Epithelial cell of esophagus (primary cell): ENCODE measurements at places on chromosomes 16 and 17.

DNA sequence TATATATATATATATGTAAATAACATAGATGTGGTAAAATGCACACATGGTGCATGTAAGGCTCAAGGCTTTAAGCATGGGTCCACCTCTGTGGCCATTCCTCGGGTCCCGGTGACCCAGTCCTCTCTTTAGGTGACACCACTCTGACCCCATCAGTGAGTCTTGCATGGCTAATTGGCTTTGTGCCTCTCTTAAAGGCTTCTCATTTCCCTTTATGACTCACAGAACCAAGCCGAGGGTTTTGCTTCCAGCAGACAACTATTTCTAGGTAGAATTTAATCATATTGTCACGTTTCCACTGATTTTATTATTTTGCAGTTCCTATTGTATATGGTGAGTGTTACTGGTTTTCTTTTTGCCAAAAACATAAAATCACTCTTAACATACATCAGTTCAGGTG lies 59.7 kb downstream of the PLCG2 start:
- DNase-seq = peak; percentile 55

DNA sequence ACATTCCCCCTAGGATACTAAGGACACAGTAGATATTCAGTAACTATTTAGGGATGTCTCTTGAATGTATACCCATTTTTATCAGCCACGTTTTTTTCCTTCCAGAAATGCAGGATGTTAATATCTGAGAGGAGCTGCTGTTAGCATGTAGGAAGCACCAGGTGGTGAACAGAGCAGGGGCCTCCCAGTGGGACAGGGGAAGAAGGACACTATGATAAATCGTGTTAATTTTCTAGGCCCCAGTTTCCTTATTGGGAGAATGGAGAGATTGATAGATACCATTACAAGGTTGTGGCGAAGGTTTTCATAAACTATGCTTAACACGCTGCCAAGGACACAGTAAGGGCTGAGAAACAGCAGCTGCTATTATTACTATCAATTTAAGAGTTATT lies 45.4 kb downstream of the PRSS54 start:
- no peak for DNase-seq

DNA sequence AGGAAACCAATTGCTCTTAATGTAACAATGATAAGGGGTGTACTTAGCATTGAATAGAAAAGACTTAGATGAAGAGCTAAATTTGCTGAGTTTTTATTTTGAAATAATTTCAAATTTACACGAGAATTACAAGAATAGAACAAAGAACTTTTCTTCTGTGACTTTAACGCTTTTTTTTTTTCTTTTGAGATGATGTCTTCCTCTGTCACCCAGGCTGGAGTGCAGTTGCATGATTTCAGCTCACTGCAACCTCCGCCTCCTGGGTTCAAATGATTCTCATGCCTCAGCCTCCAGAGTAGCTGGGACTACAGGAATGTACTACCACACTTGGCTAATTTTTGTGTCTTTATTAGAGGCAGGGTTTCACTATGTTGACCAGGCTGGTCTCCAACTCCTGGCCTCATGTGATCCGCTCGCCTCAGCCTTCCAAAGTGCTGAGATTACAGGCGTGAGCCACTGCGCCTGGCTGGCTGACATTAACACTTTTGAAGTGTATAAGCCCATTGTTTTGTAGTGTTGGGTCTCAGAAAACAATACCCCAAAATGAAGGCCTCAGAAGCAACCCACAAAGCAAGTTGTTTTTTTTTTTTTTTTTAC lies 2.1 kb downstream of the TEN1 start:
- no peak for DNase-seq

GRCh38 chr16:53159781-53160436 lies 105.1 kb downstream of the CHD9 start:
- DNase-seq = peak; percentile 63

DNA sequence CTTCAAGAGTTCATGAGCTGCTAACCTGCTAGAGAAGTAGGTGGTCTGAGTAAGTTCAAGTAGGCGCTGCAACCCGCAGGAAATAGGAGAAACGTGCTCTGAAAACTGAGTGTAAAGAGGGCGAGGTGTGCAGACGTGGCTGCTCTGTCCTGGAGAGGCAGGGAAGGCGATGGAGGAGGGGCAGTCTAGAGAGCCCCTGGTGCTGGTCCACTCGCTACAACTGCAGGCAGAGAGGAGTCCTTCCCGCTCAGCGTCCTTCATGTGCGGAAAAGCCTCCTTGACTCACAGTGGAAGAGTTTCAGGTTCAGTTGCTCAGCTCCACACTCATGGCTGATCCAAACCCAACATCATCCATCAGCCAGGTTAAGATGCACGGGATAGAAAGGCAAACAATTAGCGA lies 12.1 kb downstream of the ABCA3 start:
- no peak for DNase-seq

- no peak for DNase-seq
Measured at GRCh38 chr16:3223913-3224515, 10.9 kb downstream of the ZNF200 start.

GRCh38 chr17:67438667-67439066 lies 61.6 kb downstream of the PITPNC1 start:
- no peak for DNase-seq

- DNase-seq = no peak
Measured at GRCh38 chr17:10058921-10059683, 139.3 kb downstream of the GAS7 start.

DNA sequence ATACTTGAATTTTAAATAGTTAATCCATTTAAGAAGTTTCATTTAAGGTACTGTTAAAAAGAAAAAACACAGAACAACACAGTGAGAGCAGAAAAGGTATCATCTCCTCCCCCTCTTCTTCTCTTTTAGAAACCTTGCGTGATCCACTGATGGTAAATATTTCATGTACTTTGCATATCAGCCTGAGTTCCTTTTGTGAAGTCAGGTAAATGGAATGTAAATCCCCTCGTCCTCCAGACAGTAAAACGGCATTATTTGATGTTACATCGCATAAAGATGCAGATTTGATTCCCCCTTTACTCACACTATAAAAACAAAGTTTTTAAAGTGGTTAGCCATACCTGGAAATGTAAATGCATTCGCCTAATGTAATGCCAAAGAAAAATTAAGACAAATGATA lies 234.4 kb downstream of the WWOX start:
- DNase-seq = no peak

- no peak for DNase-seq
Measured at GRCh38 chr17:77740481-77740880, 218.0 kb upstream of the TNRC6C start.

- DNase-seq = no peak
Measured at GRCh38 chr17:17134957-17135333, 71.2 kb downstream of the PLD6 start.

- DNase-seq = peak; percentile 74
Measured at GRCh38 chr16:52191531-52192134, 355.3 kb downstream of the TOX3 start.

GRCh38 chr17:18860161-18860972 lies 2.4 kb downstream of the PRPSAP2 start:
- peak; percentile 60 for DNase-seq

- DNase-seq = no peak
Measured at GRCh38 chr17:78086740-78087139, 41.8 kb downstream of the TMC6 start.

- peak; percentile 75 for DNase-seq
Measured at GRCh38 chr16:57627184-57627871, 1.1 kb upstream of the ADGRG1 start.

- no peak for DNase-seq
Measured at GRCh38 chr16:4871071-4871470, 23.8 kb downstream of the UBN1 start.

GRCh38 chr17:15031975-15032374 lies 233.2 kb downstream of the PMP22 start:
- DNase-seq = no peak

- DNase-seq = no peak
Measured at GRCh38 chr16:23836404-23837311, 875 bp downstream of the PRKCB start.

DNA sequence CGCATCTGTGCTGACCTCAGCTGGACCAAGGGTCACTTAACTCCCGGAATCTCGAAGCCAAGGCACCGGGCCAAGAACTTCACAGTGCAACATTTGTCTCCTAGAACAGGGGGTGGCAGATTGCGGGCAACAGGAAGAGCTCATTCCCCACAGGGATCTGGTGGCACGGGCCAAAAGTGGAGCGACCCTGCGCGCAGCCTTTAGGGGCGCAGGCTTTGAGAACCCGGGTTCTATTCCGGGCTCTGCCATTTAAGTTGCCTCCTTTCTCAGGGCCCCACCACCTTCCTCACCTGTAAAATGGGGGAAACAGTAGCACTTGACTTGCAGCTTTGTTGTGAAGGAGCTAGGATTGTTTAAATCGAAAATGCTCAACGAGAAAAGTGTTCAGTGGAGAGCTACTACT lies 651 bp downstream of the SHMT1 start:
- peak; percentile 24 for DNase-seq

- no peak for DNase-seq
Measured at GRCh38 chr16:50800074-50800473, 58.2 kb downstream of the CYLD start.

DNA sequence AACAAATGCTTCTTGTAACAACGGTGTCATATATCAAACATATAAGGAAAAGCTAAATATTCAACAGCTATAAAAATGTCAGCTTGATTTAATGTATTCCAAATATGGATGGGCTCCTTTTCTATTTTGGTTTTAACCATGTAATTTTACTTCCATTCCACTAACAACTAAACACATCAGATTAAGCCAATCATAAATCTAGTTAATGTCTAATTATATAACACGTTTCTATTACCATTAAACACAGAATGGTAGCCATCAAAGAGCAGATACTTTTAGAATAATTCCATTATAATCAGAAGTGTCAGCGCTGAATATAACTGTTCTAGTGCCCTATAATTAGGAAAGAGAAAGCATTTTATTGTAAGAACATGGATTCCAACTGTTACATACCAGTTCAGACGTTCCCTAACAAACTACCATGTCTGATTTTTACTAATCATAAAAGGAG lies 10.0 kb downstream of the CMC2 start:
- DNase-seq = no peak

- peak; percentile 45 for DNase-seq
Measured at GRCh38 chr17:51322390-51323029, 62.2 kb downstream of the UTP18 start.

GRCh38 chr17:64384253-64385186 lies 6.1 kb downstream of the PECAM1 start:
- DNase-seq = no peak
